ENCODE measurements at places on chromosomes 7 and 10.

GRCh38 chr10:129564923-129565322 lies 97.9 kb downstream of the MGMT start:
- DNase-seq: no peak

- no peak for DNase-seq
These were observed 344.5 kb downstream of the PCLO start for GRCh38 chr7:82818171-82818570.

DNA sequence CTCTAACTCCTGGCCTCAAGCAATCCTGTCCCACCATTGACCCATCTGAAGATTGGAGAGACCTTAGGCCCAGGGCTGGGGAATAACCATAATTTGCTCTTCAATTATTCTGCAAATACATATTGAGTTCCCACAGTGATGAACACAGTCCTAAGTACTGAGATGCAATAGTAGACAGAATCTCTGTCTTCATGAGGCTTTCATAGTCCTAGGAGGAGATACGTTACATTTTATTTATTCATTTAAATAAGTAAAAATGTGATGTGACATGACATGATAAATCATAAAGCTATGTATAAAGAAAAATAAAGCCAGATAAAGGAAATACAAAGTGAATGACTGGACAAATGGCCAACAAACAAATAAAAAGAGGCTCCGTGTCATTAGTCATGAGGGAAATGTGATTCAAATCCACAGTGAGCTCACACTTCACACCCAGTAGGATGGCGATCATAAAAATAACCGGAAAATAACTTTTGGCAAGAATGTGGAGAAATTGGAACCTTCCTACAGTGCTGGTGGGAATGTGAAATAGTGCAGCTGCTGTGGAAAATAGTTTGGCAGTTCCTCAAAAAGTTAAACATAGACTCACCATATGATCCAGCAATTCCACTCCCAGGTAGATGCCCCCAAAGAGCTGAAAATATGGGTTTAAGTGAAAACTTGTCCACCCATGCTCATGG lies 52.1 kb upstream of the JCAD start:
- no peak for DNase-seq

DNA sequence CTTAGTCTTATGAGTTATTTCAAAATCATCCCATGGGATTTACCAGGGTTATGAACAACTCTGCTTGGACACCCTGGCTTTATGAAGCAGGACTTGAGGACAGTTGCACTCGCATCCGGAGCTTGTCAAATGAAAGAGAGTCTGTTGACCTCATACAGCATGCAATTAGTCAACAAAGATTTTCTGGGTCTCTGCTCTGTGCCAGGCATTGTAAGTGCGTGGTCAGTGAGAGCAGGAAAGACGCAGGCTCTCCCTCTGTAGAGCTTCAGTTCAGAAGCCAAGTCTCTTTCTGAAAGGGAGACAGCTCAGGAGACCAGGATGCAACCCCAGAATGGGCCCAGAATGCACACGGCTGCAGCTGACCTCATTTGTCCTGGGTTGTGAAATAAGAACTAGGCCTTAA lies 45.5 kb upstream of the DMBT1 start:
- DNase-seq: no peak

GRCh38 chr10:58969576-58969975 lies 206.9 kb upstream of the PHYHIPL start:
- DNase-seq: no peak

DNA sequence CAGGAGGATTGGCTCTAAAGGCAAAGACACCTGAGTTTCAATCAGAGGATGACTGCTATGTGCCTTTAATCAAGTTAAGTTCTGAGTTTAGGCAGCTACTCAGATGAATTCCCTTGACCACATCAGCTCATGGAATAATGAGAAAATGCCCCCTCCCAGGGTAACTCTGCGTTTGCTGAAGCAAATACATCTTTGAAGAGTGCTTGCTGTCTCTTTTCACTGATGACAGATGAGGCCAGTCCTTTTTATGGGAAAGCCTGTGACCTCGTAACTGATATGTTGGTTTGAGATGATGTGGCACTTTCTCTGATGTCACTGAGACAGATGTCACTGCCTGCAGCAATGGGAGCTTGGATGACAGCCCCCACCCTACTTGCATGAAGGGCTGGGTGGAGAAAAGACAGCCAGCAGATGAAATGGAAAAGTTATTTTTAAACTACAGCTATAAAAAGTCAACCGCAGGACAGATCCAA lies 43.7 kb upstream of the DGKI start:
- no peak for DNase-seq

DNA sequence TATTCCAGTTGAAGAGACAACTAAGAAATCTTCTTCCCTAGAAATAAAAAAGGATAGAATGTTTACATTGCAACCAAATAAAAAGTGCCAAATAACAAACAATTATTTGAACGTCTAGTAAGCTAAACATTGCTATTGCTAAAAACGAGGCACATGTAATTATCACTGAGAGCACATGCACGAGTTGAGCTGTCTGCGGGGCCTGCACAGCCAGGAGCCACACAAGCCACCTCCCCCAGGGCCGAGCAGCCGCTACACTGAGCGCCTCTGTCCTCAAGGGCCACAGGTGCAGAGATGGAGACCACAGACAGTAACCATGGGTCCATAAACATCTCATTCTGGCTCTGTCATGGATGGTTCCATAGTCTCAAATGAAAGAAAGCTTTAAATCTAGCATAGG lies 17.2 kb downstream of the NCAPG2 start:
- DNase-seq: no peak

- DNase-seq: no peak
These were observed 43.0 kb downstream of the NT5C2 start for GRCh38 chr10:103149991-103150622.

GRCh38 chr7:132557489-132558044 lies 18.7 kb downstream of the PLXNA4 start:
- DNase-seq: peak; percentile 3

GRCh38 chr7:100159099-100159623 lies 638 bp upstream of the TRAPPC14 start:
- DNase-seq: no peak

- DNase-seq: no peak
These were observed 215.8 kb downstream of the CHCHD3 start for GRCh38 chr7:132866144-132866531.

DNA sequence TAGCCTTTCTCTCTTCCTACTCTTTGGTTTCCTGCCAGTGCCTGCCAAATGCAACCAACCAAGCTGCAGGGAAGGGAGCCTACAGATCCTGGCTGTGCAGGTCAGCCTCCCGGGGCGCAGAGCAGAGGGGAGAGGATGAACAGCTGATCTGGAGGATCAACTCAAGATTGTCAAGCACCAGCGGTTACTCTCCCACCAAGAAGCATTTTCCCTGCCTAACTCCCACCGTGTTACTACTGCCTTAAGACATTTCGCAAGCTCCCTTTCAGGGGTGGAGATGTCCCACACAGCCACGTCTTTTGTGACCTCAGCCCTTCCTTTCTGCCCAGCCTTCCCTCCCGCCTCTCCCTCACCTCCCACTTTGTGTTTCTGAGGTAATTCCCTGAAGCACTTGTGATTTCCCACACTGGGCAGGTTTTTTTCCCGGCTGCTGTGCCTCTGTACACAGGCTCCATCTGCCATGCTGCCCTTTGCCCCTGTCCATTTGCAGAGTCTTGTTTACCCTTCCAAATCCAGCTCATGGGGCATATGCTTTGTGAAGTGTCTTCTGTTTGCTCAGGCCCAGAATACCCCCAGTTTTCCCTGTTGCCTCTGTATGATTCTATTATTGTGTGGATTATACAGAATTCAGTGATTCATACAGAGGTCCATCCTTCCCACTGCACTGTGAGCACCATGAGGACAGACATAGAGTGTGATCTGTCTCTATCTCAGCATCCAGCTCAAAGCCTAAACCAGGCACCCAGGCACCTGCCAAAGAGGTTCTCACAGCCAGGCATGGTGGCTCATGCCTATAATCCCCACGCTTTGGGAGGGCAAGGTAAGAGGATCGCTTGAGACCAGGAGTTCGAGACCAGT lies 40.9 kb upstream of the PAPSS2 start:
- DNase-seq: no peak

DNA sequence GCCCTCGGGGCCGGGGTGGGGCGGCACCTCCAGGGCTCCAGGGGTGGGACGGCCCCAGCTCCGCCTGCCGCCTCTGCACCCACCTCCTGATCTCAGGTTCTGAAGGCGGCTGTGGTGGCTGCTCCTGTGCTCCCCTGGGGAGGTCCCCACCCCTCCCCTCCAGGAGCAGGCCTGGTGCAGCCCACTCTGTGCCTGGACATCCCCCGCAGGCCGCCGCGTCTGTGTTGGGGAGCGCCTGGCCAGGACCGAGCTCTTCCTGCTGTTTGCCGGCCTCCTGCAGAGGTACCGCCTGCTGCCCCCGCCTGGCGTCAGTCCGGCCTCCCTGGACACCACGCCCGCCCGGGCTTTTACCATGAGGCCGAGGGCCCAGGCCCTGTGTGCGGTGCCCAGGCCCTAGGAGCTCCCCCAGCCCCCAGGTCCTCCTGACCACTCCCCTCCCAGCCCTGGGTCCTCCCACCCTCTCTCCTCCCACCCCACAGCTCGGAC lies 5.5 kb downstream of the CYP2W1 start:
- no peak for DNase-seq

Data from CD14-positive monocyte (primary cell).